T-helper 17 cell (primary cell): ENCODE measurements at places on chromosomes 1 and 21.

- peaks cover 24% of the 10 kb centered on the region for H3K4me1 ChIP-seq
- peak overlapping the region; percentile 28 for H3K4me3 ChIP-seq
- no peak overlapping the region for H3K27ac ChIP-seq
- peaks cover 6% of the 10 kb centered on the region for H3K36me3 ChIP-seq
- DNase-seq = no peak
Observed at GRCh38 chr1:220882061-220882891, 3.0 kb downstream of the HLX start.

GRCh38 chr1:39509360-39510009 lies 18.0 kb downstream of the BMP8A start:
- peaks cover 8% of the 10 kb centered on the region for H3K27me3 ChIP-seq
- H3K4me1 ChIP-seq = peaks cover 12% of the 10 kb centered on the region
- H3K27ac ChIP-seq = peak overlapping the region; percentile 94
- no peaks in the 10 kb centered on the region for H3K36me3 ChIP-seq
- no peak for DNase-seq
- peak overlapping the region; percentile 76 for H3K4me3 ChIP-seq

GRCh38 chr1:57549300-57549699 lies 125.4 kb upstream of the DAB1 start:
- no peaks in the 10 kb centered on the region for H3K4me1 ChIP-seq
- no peak for DNase-seq
- H3K27ac ChIP-seq = no peak overlapping the region
- no peaks in the 10 kb centered on the region for H3K36me3 ChIP-seq
- H3K4me3 ChIP-seq = no peak overlapping the region

DNA sequence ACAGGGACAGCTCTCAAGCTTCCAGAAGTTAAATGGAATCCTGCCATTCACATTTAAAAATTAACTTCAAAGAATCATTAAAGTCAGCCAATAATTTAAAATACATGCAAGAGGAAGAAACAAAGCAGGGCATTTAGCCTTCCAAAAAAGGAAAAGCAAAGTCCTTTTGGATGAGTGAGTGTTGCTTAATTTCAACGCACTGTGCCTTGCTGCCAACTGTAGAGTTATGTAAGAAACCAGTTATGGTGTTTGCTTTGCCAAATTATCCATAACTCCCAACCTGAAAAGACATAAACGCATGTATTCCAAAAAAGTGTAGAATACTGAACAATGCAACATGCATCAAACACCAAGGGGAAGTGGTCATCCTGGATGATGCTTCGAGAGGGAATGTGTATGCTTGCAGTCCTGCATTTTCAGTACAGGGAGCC lies 16.1 kb upstream of the KCNE1 start:
- H3K27me3 ChIP-seq = no peaks in the 10 kb centered on the region
- no peaks in the 10 kb centered on the region for H3K36me3 ChIP-seq
- no peak for DNase-seq
- no peak overlapping the region for H3K4me3 ChIP-seq
- no peak overlapping the region for H3K27ac ChIP-seq

GRCh38 chr1:94836891-94837290 lies 16.7 kb downstream of the SLC44A3 start:
- no peak overlapping the region for H3K4me3 ChIP-seq
- H3K27ac ChIP-seq = no peak overlapping the region
- no peaks in the 10 kb centered on the region for H3K36me3 ChIP-seq
- no peaks in the 10 kb centered on the region for H3K4me1 ChIP-seq
- H3K27me3 ChIP-seq = peaks cover 26% of the 10 kb centered on the region
- DNase-seq = no peak

DNA sequence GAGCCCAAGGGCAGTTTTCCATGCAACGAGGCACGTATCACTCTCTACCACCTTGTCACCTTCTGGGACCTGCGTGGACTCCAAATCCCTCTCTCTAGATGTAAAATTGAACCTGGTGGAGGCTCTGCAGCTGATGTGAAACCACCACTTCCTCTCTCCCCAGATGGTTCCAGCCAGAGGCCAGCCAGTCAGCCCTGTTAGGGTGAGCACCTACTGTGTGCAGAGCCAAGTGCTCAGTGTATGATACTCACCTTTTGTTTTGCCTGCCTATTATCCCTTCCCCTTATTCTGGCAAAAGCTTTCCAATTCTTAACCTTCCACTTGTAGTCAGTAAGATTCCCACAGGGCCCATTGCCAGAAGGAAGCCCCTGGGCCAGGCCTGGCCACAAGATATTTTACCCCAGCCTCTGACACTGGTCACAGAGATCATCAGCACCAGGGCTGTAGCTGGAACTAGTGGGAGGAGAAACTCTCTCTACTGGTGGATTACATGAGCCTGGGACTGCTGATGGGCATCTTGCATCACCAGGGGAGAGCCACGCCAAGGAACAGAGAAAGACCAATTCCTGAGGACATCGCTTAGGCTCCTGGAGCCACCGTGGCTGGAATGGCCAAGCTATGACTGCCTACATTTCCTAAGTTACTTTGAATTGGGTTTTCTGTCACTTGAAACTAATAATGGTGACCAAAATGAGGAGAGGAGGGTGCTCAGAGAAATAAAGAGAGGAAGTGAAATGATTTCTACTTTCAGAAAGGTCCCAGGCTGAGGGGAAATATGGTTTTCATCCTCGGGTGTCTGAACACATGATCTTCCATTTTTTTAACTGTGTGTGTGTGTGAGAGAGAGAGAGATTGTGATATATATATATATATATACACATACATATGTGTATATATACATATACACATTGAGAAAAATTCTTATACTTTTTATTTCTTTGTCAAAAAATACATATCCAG lies 26.6 kb upstream of the RD3 start:
- peaks cover 19% of the 10 kb centered on the region for H3K4me1 ChIP-seq
- H3K4me3 ChIP-seq = no peak overlapping the region
- H3K36me3 ChIP-seq = peaks cover 2% of the 10 kb centered on the region
- DNase-seq = no peak
- peaks cover 12% of the 10 kb centered on the region for H3K27me3 ChIP-seq

- no peak overlapping the region for H3K4me3 ChIP-seq
- peaks cover 9% of the 10 kb centered on the region for H3K36me3 ChIP-seq
- no peak for DNase-seq
- H3K27me3 ChIP-seq = no peaks in the 10 kb centered on the region
- H3K27ac ChIP-seq = no peak overlapping the region
Observed at GRCh38 chr1:8745749-8746390, 71.6 kb downstream of the RERE start.

DNA sequence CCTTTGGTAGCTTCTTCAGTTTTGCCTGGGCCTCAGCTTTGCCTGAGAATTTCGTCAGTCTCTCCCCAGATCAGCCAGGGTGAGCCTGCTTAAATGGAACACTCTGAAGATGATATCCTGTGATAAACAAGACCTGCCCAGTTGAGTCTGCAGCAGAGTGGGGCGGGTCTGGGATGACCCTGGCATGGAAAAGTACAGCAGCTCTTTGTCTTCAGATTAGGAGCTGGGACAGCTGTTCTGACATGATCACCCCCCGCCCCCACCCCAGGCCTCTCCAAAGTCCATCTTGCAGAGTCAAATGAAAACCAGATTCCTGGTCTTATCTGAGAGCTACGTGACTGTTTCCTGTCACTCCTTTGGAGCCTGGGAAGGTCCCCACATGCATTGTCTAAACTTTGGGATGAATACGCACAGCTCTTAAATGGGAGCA lies 2.2 kb upstream of the TMEM51 start:
- H3K36me3 ChIP-seq = no peaks in the 10 kb centered on the region
- peaks cover 74% of the 10 kb centered on the region for H3K27me3 ChIP-seq
- no peak for DNase-seq
